Frontal cortex (tissue), 4 donors: ENCODE measurements at places on chromosomes 3 and 15. TPM values are rescaled to one million over a fixed set of nuclear protein-coding genes. Genes with fewer than 3 reads are reported as not detected.
A peak's percentile ranks its signal among the peaks of the same experiment; 100 is the strongest.

- DNase-seq: no peak
Measured at GRCh38 chr3:192636517-192637444, 90.6 kb downstream of the FGF12 start.

DNA sequence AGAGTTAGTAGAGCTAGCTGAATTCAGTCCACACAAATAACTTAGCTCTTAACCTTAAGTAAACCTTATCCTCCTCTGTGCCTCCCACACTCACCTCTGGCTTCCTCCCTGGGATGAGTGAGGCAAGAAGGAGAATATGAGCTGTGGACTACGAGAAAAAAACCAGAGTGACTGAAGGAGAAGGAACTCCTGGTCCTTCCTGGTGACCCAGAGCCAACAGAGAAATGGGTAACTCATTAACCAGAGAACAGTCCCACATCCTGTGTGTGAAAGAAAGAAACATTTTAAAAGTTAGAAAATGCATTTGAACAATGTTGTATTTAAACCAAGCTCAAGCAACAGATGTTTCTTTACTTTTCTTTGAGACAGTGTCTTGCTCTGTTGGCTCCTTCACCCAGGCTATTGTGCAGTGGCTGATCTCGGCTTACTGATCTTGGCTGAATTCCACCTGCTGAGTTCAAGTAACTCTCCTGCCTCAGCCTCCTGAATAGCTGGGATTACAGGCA lies 27.5 kb upstream of the FAM81A start:
- DNase-seq: no peak

GRCh38 chr15:68347392-68347791 lies 69.8 kb downstream of the FEM1B start:
- DNase-seq: no peak

DNA sequence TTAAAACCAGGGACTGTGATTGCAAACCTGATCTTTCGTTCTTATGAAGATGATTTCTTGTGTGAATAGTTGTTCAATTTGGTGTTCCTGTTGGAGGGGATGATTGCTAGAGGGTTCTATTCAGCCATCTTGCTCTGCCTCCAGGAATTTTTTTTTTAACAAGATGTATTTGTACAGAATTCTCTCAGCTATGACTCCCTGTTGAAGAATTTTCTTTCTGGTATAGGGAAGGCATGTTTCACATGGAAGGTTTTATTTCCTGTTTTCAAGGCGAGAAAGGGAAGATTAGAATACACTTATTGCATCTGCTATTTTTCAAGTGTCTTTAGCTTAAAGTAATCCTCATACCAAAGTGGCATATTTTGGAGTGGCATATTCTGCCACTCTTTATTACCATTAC lies 5.6 kb upstream of the LRRC34 start:
- DNase-seq: no peak

DNA sequence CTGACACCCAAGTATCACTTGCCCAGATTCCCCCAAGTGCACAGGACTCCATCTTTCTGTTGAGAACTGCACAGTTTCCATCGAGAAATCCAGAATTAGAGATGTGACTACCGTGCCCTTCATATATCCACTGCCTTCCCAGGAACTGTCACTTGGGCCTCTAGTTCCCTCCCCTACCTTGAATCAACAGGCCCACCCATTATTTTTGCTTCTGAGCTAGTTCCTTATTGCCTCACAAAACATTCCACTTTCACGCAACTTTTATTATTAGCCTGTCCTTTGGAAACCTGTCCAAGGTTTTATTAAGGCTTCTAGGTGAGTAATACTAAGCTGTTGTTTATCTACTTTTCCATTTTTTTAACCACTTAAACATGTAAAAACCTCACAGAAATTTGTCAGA lies 17.1 kb upstream of the SLC30A4 start:
- DNase-seq: no peak

- DNase-seq: no peak
Measured at GRCh38 chr3:15645740-15646501, 44.4 kb downstream of the BTD start.

DNA sequence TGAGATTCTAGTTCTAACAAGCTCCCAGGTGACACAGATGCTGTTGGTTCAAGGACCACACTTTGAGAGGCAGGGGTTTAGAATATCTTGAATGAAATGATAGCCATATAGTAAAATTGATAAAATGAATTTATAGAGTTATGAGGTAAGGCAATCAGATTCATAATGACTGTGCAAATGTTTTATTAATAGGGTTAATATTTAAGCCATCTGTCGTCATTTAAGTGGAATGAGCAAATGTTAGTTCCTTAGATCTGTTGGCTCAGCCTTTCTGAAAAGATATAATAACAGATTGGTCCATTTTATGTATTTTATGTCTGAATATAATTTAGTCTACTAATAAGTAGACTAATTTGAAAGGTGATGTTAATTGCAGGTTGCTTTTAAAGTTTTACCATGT lies 12.9 kb downstream of the REC114 start:
- DNase-seq: no peak

DNA sequence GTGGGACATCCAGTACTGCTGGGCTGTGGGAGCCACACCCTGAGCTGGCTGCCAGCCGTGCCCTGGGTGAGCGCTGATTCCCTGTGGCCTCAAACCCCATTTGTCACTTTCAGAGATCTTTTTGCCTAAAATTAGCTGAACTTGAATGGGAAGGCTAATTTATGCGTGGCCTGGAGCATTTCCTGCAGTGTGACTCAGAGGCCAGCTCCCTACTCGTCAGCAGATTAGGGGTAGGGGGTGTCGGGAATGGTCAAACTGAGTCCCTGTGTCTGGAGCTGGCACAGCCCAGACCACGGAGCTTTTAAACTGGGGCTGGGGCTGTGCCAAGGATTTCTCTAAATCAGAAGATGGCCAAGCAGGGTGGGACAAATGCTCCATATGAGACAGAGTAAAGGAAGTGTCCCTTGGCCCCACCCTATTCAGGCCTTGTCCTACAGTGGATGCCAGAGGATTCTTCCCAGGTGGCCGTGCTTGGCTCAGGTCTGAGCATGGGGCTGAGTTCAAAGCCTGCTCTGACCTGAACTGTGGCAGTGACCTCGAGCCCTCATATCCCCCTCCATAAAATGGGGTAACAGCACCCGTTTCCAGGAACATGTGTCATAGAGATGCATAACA lies 59.7 kb downstream of the ATP2B2 start:
- DNase-seq: peak; percentile 43

The LRRIQ4 gene
- 0.82 TPM for total RNA-seq

The ETFA gene
- total RNA-seq: 61.1 TPM
